ENCODE measurements at places on chromosomes 7 and 10.
A peak's percentile ranks its signal among the peaks of the same experiment; 100 is the strongest.

DNA sequence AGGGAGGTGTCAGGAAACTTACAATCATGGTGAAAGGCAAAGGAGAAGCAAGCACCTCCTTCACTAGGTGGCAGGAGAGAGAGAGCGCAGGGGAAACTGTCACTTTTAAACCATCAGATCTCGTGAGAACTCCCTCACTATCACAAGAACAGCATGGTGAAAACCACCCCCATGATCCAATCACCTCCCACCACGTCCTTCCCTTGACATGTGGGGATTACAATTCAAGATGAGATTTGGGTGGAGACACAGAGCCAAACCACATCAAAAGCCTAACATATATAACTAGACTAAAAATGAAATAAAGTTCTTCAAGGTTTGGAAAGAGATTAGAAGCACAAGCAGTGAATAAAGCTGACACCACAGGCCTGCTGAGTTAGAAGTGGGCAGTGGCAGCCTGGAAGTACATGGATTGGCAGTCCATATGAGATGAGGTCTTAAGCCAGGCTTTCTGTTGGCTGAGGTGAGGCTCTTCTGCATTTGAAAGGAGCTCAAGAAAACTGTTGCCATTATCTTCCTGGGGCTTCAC lies 96.4 kb upstream of the MDFIC start:
- no peak for DNase-seq

- no peak for DNase-seq
Observed at GRCh38 chr10:5041471-5042023, 37.9 kb upstream of the AKR1C2 start.

DNA sequence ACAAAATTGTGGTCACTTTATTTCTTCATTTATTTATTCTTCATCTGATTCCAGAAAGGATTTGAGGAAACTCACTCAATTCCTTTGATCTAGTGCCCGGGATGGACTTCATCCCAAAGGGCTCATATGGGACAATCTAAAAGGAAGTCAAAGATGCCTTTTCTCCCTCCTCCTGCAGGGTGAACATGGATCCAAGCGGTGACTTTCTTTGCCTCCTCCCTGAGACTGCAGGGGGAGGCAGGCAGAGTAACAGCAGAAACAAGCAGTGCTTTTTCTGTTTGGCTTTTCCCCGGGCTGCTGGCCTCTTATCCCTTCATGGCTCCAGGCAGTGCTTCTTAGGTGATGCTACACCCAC lies 10.0 kb upstream of the DNMBP start:
- DNase-seq = no peak

DNA sequence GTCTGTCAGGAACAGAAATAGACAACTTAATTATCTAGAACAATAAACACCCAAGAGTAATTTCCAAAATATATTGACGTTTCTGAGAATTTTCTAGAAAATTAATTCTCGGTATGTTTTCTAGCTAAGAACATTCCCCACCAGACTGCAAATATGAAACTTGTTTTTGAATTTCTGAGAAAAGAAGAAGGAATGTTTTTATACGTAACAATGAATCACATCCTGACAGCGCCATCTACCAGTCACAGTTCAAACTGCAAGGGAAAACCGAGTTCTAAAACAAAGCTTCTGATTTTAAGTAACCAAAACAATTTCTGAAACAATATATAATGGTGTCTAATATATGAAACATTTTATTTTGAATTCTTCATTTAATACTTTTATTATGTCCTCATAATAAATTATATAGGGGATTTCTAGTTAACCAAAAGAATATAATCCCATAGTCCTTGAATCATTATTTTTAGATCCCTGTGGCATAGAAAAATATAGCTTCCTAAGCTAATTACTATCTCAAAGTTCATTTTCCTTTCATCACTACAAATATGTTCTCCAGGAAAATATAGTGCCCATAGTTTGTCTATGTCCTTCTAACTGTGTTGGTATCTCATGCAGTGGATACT lies 34.5 kb upstream of the MEOX2 start:
- no peak for DNase-seq

- DNase-seq = no peak
Observed at GRCh38 chr7:51314726-51315125, 1.9 kb downstream of the COBL start.

DNA sequence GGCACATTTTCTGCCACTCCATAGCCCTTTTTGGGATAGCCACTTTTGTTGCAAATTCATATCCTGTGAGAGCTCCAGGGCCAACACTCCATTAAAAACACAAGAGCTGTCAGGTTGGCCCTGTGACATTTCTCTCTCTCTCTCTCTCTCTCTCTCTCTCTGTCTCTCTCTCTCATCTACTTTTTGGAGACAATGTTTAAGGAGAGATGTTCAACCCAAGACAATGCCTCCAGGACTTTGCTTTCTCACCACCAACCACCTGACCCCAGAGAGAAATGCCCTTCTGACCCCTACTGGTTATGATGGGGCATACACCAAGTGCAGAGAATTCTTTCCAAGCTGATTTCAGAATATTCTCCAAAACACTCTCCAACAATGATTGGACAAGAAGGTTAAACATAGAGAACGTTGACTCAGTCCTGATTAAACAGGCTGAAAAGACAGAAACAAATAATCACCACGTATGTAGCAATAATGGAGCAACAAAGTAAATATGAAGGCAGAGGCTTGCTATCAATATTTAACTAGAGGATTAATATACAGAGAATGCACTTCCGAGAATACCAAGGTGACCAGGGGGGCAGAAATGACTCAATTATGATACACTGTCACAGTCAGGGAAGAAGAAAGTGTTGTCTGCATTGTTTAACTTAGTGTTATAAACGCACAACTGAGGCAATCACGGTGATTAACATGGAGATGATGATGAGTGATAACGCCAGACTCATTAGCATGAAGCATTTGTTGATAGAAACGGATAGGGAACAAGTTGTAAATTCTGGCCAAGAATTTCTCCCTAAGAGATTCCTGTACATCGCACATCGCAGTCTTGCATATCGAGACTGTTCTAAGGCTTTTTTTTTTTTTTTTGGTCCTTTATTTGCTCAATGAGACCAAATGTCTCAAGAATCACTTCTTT lies 178.5 kb downstream of the NRP1 start:
- peak; percentile 44 for DNase-seq

GRCh38 chr7:108246227-108246837 lies 116.2 kb upstream of the LAMB4 start:
- no peak for DNase-seq

DNA sequence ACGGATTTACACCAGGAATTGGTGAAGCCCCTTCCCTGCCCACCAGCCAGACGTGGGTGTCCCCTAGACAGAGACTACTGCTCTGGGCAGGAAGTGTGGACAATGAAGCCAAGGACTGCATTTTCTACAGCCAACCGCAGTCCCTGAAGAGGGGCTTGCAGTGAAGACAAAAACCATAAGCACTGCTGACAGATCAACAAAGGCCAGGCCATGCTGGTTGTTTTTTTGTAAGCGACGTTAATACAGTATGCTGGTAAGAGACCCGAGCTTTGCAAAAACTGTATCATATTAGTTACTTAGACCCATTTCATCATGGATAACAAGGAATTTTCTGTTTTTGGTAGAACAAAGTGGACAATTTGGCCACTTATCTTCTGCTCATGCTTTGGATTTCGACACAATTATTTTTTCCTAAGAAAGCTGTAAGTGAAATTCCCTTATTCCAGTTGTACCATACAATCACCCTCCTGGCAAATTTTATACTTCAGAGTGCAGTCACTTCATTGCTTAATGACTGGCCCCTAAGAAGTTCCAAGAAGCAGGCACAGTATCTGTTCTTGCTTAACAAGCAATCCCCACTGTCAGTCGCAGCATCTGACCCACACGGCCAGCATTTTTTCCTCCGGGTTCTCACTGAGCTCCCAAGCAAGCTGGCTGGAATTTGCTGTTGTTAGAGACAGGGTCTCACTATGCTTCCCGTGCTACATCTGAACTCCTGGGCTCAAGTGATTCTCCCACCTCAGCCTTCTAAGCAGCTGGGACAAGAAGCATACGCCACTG lies 163.5 kb downstream of the PARD3 start:
- no peak for DNase-seq

DNA sequence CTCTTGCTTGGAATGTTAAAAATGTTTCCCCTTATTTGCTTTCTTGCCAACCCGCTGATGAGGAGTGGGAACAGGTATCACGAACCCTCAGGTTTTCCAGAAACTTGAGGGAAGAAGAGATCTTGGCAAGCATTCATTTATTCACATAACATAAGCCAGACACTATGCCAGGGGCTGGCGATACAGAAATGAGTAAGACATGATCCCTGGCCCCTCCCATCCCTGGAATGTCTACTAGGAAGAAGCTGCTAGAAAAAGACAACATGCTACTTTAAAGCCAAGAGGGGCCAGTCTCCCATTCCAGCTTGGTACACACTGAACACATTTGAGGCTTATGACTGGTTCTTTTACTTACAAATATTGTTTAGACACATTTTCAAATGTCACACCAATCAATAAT lies 26.4 kb downstream of the SLC35B4 start:
- DNase-seq = no peak

DNA sequence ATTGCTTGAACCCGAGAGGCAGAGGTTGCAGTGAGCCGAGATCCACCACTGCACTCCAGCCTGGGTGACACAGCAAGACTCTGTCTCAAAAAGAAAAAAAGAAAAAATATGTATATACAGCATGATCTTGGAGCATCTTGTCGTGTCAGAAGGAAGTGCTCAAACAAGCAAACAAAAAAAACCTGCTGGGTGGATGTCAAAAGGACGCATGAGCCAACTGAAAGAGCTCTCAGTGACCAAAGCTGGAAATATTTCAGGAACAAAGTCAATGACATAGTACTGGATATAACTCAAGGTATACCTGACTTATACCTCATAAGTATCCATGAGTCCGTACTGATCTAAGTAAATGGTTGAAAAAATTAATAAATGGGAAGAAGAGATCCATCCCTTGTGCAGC lies 94.6 kb upstream of the ANLN start:
- no peak for DNase-seq

DNA sequence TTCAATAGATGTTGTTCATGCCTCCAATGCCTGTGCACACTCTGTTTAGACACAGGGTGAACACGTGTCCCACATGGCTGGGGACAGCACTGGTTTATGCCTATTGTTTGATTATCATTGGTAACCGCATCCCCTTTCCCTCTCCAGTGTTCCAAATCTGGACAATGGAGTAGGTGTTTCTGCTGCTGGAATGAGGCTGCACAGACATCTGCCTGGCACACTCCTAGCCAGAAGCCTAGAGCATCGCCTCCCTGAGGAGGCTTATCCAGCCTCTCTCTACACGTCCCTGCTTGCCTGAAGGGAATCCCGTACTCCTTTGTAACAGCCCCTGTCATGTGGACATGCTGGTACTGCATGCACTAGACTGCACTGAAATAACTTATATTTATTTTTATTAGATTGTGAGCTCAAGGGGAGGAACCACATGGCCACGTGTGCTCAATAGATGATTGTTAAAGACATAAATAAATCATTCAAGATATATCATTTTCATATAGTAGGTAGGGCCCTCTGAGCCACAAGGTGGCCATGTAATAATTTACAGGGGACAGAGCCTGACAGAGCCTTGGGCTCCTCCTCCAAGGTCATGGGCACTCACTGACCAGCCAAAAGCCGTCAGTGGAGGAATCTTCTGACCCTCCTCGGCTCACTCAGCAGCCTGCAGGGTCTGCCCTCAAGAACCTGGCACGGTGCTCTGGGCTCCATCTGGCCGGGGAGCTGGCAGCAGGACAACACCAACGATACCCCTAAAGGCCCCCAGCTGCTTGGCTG lies 310.9 kb upstream of the ZNF32 start:
- DNase-seq = no peak

DNA sequence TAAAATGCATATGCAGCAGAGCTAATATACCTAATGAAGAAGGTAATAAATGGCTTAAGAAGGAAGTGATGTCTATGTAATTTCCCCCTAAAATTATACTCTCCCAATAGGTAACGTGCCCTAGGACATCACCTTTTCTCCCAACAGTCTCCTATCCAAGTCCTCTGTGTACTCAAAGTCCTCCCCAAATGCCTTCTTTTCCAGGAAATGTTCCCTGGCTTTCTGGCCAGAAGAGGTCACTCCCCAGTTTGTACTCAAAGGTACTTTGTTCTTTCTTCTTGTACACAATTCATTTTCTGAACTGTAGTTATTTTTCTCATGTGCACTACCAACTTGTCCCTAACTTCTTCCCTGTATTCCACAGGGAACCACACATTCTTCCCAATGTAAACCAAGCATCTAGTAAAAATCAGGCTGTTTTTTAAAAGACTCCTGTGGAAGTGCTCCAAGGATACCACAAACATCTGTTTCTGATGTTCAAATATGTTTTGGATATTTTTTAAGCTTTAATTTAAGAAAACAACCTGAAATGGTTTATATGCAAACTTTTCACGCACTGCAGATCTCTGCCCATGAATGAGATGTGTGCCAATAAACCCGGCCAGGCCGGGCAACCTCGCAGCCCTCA lies 262.3 kb upstream of the KLF14 start:
- DNase-seq = no peak

Measured in CD4-positive, alpha-beta T cell treated with Interleukin-15 for 1 hour (primary cell).